Gastrocnemius medialis (tissue), 4 donors: ENCODE measurements at places on chromosomes 3 and 15.

- H3K4me1 ChIP-seq, result no peaks in the 10 kb centered on the region
- H3K27me3 ChIP-seq, result no peaks in the 10 kb centered on the region
- no peak for DNase-seq
- H3K36me3 ChIP-seq, result no peaks in the 10 kb centered on the region
- no peak overlapping the region for H3K4me3 ChIP-seq
- no peak overlapping the region for H3K27ac ChIP-seq
These were observed 81.6 kb upstream of the PRR20G start for GRCh38 chr3:127369356-127369935.

DNA sequence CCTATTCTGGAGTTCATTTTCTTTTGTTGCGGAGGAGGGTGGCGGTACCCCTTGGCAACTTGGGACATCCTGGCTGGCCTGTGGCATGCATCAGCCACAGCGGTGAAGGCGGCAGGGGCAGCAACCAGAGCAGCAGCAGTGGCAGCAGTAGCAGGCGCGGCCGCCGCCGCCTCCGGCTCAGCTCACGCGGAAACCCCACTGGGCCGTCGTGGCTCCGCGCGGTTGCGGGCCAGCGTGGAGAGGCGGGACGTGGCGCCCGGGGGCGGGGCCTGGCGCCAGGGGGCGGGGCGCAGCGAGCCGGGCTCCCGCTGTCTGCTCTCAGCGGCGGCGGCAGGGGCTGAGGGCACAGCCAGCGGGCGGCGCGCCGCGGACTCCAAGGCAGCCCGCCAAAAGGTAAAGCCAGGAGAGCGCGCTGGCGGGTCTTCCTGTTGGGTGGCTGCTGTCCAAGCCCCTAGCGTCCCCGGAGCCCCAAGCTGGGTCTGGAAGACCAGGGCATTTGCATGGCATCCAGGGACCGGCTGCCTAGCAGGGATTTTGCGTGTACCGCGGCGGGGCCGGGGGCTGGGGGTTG is 334.4 kb upstream of the THRB start:
- DNase-seq, result peak; percentile 31
- no peaks in the 10 kb centered on the region for H3K4me1 ChIP-seq
- H3K27me3 ChIP-seq, result no peaks in the 10 kb centered on the region
- peak overlapping the region; percentile 66 for H3K4me3 ChIP-seq
- no peak overlapping the region for H3K27ac ChIP-seq
- no peaks in the 10 kb centered on the region for H3K36me3 ChIP-seq

- DNase-seq, result no peak
- H3K4me1 ChIP-seq, result no peaks in the 10 kb centered on the region
- H3K36me3 ChIP-seq, result no peaks in the 10 kb centered on the region
These were observed 288.5 kb upstream of the WNT5A start for GRCh38 chr3:55775366-55776154.

DNA sequence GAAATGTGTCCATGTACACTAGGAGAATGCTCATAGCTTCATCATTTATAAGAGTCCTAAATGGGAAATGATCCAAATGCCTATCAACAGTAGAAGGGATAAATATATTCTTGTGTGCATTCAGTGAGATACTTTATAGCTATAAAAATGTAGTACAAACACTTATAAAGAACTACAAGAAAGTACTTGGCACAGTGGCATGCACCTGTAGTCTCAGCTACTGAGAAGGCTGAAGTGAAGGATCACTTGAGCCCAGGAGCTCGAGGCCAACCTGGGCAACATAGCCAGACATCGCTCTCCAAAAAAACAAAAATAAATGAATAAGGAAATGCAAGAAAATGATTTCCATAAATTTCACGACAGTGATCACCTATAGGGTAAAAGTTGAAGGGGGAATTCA is 3.6 kb upstream of the FBXL2 start:
- no peaks in the 10 kb centered on the region for H3K36me3 ChIP-seq
- DNase-seq, result no peak
- no peak overlapping the region for H3K4me3 ChIP-seq

DNA sequence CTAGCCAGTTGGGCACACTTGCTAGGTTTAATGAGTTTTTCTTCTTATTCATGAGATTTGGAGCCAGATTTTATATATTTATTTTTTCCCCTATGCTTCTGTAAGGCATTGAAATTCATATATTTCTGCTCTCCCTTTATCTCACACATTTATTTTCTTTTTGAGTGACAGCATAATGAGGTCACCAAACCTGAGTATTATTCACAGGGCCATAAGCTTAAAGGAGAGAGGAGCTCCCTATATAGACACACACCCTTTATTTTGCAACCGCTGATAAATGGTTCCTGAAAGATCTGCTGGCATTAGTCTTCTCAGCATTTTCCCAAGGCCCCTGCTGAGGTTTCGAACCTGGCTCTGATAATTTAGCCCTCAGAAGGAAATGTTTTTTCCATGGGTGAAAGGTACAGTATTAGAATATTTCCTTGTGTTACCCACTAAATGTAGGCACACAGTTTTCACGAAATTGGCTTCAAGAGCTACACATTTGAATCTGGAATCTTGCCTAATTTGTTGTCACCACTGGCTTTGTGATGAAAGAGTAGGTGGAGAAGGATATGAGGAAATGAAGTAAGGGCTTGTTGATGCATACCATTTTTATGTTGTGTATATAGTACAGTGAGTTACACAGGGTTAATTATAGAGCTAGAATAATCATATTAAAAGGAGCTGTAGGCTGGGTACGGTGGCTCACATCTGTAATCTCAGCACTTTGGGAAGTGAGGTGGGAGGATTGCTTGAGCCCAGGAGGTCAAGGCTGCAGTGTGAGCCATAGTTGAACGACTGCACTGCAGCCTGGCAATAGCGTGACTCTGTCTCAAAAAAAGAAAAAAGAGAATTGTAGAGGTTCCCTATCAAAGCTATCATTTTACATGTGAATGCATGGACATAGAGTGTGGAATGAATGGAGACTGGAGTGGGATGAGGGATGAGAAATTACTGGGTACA is 6.5 kb downstream of the KLHL18 start:
- peaks cover 34% of the 10 kb centered on the region for H3K36me3 ChIP-seq
- H3K27ac ChIP-seq, result no peak overlapping the region
- H3K4me1 ChIP-seq, result peaks cover 42% of the 10 kb centered on the region

DNA sequence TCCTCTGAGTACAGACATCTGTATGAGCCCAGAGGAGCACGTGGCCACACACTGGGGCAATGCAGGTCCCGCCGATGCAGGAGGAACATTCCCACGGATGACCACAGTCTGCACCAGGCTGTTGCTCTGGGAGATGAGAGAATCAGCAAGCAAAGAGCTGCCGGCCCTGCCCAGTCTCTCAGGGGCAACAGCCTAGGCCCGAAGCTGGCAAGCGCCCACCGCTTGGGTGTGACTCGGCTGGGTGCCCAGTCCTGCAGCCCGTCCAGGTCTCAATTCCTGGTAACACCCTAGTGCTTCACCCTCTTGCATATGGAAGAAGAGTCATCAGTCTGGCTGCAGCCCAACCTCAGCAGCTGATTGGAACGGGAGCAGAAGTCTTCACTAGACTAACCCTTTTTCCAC is 153.7 kb upstream of the HES1 start:
- no peaks in the 10 kb centered on the region for H3K36me3 ChIP-seq
- H3K27ac ChIP-seq, result no peak overlapping the region
- peaks cover 38% of the 10 kb centered on the region for H3K4me1 ChIP-seq
- no peaks in the 10 kb centered on the region for H3K27me3 ChIP-seq
- H3K4me3 ChIP-seq, result no peak overlapping the region

GRCh38 chr15:85769182-85769900 is 25.4 kb downstream of the KLHL25 start:
- peaks cover 9% of the 10 kb centered on the region for H3K36me3 ChIP-seq
- DNase-seq, result no peak
- H3K27me3 ChIP-seq, result no peaks in the 10 kb centered on the region
- H3K27ac ChIP-seq, result no peak overlapping the region
- no peak overlapping the region for H3K4me3 ChIP-seq
- peaks cover 42% of the 10 kb centered on the region for H3K4me1 ChIP-seq

DNA sequence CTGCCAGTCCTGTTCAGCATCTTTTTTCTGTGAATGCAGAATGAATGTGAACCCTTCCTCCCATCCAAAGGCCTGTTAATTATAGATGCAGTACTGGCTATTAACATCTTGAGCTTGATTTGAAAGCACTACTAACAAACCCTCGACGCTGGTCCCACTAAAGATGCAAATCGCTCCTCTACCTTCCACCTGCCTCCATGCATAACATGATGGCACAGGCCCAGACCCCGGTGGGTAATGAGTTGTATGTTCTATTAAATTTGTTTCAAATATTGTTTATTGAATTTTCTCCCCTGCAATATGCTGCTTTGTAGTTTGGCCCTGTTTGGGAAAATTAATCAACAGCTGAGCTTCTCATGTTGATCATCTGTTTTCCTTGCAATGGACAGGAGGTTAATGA is 69.3 kb downstream of the RAB11A start:
- H3K36me3 ChIP-seq, result no peaks in the 10 kb centered on the region
- H3K27ac ChIP-seq, result no peak overlapping the region
- no peaks in the 10 kb centered on the region for H3K27me3 ChIP-seq
- no peak for DNase-seq
- peaks cover 13% of the 10 kb centered on the region for H3K4me1 ChIP-seq
- H3K4me3 ChIP-seq, result no peak overlapping the region

- H3K27me3 ChIP-seq, result no peaks in the 10 kb centered on the region
- no peaks in the 10 kb centered on the region for H3K36me3 ChIP-seq
- no peak for DNase-seq
- no peak overlapping the region for H3K27ac ChIP-seq
These were observed 12.9 kb upstream of the ABHD17C start for GRCh38 chr15:80682201-80682600.

DNA sequence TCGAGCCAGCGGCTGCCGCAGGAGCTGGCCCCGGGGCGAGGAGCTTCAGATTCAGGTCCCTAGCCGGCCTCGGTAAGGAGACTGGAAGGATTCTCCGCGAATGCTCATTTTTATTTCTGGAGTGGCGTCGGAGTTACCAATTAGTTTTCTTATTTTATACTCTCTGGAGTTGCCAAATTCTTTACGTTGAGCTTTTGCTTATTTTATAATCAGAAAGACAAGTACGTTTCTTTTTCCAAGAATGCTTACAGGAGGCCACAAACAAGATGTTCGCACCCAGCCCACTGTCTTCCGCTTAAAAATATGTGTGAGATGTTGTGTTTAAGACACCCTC is 453 bp upstream of the GPR156 start:
- H3K36me3 ChIP-seq, result no peaks in the 10 kb centered on the region
- H3K4me1 ChIP-seq, result peaks cover 6% of the 10 kb centered on the region
- H3K4me3 ChIP-seq, result peak overlapping the region; percentile 30
- peaks cover 5% of the 10 kb centered on the region for H3K27me3 ChIP-seq
- no peak overlapping the region for H3K27ac ChIP-seq
- no peak for DNase-seq

DNA sequence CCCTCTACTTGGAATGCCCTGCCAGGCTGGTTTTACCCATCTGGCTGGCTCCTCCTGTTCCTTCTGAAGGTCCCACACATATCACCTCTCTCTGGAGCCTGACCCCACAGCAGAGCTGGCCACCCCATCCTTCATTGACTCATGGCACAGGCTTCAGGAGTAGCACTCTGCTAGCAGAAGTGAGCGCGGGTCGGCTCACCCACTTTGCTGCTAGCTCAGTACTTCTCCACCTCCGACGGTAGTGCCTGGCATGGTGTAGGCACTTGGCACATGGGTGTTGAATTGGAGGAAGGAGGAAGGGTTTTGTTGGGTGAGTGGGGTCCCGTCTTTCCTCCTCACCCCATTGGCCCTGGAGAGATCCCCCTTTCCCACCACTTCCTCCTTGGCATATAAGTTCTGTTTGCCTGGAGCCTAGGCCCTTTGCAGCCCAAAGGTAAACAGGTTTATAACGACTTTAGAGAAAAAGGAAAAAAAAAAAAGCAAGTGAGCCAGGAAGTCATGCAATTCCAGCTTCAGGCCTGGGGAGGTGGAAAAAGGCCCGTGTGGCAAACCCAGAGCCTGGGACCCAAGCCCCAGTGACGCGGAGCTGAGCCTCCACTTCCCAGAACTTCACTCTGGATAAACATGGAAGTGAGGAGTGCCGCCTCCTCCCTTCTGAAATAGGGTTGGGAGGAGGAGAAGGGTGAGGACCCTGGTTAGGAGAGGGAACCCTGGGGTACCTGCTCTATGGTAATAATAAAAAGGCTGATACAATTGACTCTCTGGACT is 35.4 kb downstream of the SMAD6 start:
- no peaks in the 10 kb centered on the region for H3K36me3 ChIP-seq
- H3K4me3 ChIP-seq, result no peak overlapping the region
- no peak overlapping the region for H3K27ac ChIP-seq
- DNase-seq, result no peak
- peaks cover 7% of the 10 kb centered on the region for H3K4me1 ChIP-seq

- no peak overlapping the region for H3K4me3 ChIP-seq
- no peak for DNase-seq
- no peaks in the 10 kb centered on the region for H3K27me3 ChIP-seq
- H3K27ac ChIP-seq, result no peak overlapping the region
- no peaks in the 10 kb centered on the region for H3K36me3 ChIP-seq
- no peaks in the 10 kb centered on the region for H3K4me1 ChIP-seq
These were observed 702.0 kb downstream of the GRM7 start for GRCh38 chr3:7562892-7563291.

GRCh38 chr3:144429719-144430121 is 458.1 kb downstream of the DIPK2A start:
- H3K36me3 ChIP-seq, result no peaks in the 10 kb centered on the region
- no peak overlapping the region for H3K4me3 ChIP-seq
- H3K27ac ChIP-seq, result no peak overlapping the region
- H3K27me3 ChIP-seq, result no peaks in the 10 kb centered on the region
- DNase-seq, result no peak
- no peaks in the 10 kb centered on the region for H3K4me1 ChIP-seq

DNA sequence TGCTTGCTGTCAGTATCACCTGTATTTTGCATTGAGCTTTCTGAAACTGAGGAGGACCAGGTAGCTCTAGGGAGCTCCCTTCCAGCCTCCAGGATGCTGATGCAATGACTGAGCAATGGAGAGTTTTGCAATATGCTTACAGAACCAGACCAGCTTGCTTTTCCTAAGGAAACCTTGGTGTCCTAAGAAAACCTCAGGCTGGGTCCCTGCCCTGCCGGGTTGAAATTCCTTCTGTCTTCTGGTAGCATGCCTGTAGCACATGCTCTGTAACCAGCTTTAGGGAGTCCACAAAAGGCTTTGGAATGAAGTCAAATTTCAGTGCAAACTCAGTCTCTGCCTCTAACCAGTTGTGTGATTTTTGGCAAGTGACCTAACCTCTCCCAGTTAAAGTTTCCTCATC is 65.8 kb upstream of the GSK3B start:
- peaks cover 9% of the 10 kb centered on the region for H3K4me1 ChIP-seq
- no peak overlapping the region for H3K4me3 ChIP-seq
- DNase-seq, result peak; percentile 58
- no peaks in the 10 kb centered on the region for H3K36me3 ChIP-seq
- peak overlapping the region; percentile 5 for H3K27ac ChIP-seq

GRCh38 chr3:195163719-195164572 is 107.0 kb downstream of the XXYLT1 start:
- H3K27ac ChIP-seq, result no peak overlapping the region
- H3K27me3 ChIP-seq, result no peaks in the 10 kb centered on the region
- peaks cover 14% of the 10 kb centered on the region for H3K4me1 ChIP-seq
- no peak for DNase-seq
- H3K36me3 ChIP-seq, result no peaks in the 10 kb centered on the region

DNA sequence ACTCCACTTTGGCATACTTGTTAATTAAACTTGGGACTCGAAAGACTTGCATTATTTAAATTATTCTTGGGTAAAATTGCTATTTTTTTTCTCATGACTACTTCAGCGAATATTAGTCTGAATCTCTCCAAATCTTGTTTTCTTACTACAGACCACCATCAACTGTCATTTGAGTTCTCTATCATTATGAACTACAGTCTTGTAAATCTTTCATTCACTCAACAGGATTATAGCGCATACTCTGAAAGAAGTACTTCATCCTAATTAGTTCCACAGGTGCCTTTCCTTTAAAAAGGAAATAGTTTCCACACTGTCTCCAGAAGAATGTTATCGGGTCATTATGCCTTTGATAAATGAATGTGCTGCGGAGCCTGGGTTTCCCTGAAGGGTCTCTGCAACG is 149.5 kb downstream of the NLGN1 start:
- no peak for DNase-seq
- no peaks in the 10 kb centered on the region for H3K4me1 ChIP-seq
- no peak overlapping the region for H3K27ac ChIP-seq
